ENCODE measurements at places on chromosomes 11 and 22.

DNA sequence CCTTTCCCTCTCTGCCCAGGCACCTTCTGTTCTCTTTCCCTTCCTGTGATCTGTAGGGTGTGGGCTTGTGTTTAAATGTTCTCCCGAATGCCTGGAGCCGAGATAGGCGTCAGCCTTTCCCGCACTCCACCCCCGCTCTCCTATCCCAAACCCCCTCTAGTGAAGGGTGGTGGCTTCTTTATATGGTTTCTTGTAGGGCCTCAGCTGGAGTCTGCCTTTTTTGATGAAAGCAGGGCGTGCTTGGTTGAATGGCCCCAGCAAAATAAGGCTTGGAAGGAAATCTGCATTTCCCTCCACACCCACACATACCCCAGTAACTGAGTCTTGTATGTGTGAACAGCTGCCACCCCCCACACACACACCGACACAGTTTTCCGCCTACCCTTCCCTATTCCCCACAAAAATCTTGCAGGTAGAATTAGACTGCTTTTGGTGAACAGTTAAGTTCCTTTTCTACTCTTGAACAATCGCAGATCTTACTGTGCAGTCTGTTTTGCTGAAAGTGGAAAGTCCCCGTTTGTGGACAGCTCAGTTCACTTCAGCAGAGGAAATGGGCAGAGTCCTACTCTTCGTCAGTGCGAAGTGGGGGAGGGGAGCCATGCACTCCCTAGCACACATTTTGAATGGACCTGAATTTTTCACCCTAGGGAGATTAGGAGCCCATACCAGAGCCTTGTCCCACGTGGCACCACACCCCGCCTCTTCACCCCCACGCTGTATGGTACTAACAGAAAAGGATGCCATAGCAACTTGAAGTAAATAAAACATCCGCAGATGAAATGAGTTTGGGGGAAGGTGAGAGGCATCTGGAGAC lies 25.5 kb upstream of the GRK2 start:
- DNase-seq = peak; percentile 49

DNA sequence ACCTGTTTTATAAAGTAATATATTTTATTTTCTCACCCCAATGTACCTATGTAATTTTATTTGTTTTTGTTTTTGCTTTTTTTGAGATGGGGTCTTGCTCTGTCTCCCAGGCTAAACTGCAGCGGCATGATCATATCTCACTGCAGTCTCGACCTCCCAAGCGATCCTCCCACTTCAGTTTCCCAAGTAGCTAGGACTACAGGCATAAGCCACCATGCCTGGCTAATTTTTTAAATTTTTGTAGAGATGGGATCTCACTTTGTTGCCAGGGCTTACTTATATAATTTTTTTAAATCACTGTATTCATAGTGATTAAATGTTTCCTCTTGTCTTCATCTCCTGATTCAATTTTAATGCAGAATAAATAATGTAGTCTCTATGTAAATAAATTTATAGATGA lies 13.2 kb upstream of the DNAJB7 start:
- DNase-seq = no peak

DNA sequence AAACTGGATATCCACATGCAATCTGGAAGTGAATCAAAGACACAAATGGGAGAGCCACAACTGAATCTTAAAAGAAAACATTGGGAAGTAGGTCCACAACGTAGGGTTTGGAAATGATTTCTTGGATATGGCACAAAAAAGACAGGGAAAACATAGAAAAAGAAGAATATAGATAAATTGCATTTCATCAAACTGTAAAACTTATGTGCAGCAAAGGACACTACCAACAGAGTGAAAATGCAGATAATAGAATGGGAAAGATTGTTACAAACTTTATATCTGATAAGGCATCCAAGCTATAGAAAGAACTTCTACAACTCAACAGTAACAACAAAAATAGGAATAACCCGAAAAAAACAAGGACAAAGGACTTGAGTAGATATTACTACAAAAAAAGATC lies 89.6 kb downstream of the ZNF280B start:
- DNase-seq = no peak

- DNase-seq = no peak
These were observed 1.2 kb upstream of the AHNAK start for GRCh38 chr11:62547691-62548281.

GRCh38 chr22:32644252-32645100 lies 157.0 kb upstream of the TIMP3 start:
- DNase-seq = peak; percentile 7

GRCh38 chr11:46438211-46438610 lies 46.6 kb upstream of the CHRM4 start:
- no peak for DNase-seq

DNA sequence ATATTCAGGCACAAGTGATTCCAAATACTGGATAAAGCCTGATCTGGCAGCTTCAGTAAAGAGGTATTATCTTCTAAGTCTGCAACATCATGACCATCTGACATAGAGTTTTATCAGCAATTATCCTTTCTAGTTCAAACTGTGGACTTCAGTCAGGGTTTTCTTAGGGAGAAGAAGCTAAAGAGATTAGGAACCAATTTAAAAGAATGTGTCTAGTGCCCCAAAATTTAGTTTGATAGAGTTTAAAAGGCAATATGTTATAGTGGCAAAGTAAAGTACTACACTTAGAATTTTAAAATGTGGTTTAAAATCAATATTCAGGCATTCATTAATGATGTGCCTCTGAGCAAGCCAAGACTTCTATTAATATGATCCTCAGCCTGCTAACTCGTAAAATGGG lies 5.4 kb downstream of the PAK1 start:
- DNase-seq = no peak

DNA sequence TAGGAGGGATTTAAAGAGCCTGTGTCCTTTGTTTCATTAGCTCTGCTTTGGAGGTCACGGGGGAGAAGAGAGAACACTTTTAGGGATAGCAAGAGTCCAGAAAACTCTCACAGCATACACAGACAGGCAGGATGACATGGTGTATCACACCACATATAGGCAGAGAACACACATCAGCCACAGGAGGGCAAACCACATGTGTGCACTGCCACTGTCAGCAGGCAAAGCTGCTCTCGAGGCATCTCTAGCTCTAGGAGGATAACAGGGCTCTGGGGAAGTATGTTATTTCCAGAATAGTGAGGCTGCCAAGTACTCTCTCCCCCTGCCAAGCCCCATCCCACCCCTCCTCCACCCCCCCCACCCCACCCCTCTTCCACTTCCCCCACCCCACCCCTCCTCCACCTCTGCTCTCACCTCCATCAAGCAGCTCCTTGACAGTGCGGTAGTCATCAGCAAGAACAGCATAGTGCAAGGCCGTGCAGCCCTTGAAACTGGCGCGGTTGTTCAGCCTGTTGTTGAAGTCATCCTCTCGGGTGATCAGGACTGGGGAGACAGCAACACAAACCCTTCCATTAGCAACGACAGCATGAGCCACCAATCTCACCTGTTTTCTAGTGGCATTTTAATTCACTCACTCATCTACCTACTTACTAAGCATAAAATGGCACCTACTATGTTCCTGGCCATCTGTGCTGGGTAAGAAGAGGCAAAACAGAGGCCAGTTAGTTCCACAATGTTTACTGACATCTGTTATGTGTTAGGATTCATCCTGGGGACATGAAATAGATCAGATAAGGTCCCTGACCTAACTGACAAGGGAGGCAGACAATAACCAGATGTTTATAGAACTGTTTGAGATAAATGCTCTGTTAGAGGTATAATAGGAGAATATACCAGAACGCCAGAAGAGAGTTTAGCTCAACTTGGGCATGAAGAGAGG lies 75.6 kb downstream of the CLPB start:
- no peak for DNase-seq

GRCh38 chr11:134365011-134365925 lies 33.5 kb downstream of the GLB1L2 start:
- no peak for DNase-seq

Data from activated naive CD4-positive, alpha-beta T cell (primary cell).